Activated naive CD8-positive, alpha-beta T cell treated with anti-CD3 and anti-CD28 coated beads, Interleukin-2, amount 10 ng/mL, durations not matched to agents 7 days and 5 days (primary cell): ENCODE measurements at places on chromosomes 6 and 20. TPM values are rescaled to one million over a fixed set of nuclear protein-coding genes. Genes with fewer than 3 reads are reported as not detected.
A peak's percentile ranks its signal among the peaks of the same experiment; 100 is the strongest.

- H3K27me3 ChIP-seq: peaks cover 61% of the 10 kb centered on the region
- no peaks in the 10 kb centered on the region for H3K36me3 ChIP-seq
- no peak overlapping the region for H3K4me3 ChIP-seq
- H3K27ac ChIP-seq: no peak overlapping the region
Measured at GRCh38 chr6:160430203-160430602, 82.0 kb downstream of the SLC22A3 start.

DNA sequence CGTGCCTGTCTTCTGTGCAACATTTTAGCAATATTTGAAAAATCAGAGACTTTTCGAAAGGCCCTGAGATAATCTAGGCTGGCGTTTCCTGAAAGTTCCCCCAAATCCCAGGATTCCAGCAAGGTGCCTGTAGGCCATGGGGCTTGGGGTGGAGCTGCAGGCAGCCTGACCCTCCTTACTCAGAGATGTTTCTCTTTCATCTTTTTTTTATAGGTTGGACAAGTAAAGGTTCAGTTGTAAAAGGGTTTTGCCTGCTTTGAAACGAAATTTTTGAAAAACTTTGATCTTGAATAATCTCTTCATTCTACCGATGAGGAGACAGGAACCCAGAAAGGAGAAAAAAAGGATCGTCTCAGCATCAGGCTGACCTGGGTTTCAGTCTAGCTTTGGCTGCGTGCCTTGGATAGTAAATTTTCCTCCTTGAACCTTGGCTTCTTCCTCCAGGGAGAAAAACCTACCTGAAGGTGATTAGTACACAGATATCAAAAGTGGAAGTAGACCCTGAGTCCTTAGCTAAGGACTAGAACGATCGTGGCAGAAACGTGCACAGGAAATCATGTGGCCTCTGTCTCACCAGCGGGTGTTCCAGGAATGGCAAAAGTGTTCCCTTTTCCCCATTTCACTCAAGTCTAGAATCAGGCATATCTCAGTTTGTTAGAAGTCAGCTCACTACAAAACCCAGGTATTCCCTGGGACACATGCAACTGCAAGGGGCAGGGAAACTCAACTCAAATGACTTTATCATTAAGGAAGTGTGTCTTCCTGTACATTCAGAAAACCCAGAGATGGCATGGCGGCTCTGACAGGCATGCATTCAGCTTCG lies 128.2 kb upstream of the PTPN1 start:
- no peaks in the 10 kb centered on the region for H3K27me3 ChIP-seq
- DNase-seq: no peak
- H3K4me1 ChIP-seq: peaks cover 60% of the 10 kb centered on the region
- H3K36me3 ChIP-seq: peaks cover 3% of the 10 kb centered on the region
- peak overlapping the region; percentile 90 for H3K27ac ChIP-seq

DNA sequence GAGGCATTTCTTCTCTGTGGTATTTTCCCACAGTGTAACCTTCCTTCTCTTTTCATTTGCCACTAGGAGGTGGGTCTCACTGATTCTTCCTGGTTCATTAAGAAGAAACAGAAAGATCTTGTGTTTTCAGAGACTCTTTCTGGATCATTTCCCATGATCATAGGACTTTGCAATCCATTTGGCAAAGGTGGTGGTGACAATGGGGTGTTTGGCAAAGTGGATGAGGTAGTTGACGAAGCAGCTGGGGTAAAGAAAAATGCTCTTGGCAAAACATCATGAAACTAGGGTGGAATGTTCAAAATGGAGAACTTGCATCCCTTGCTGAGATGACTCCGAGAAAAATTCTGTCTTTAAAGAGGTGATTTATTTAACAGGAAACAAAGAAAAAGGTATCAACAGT lies 50.6 kb downstream of the TRAF3IP2 start:
- no peak overlapping the region for H3K4me3 ChIP-seq
- peaks cover 15% of the 10 kb centered on the region for H3K4me1 ChIP-seq
- DNase-seq: no peak
- peak overlapping the region; percentile 20 for H3K27ac ChIP-seq
- H3K36me3 ChIP-seq: peaks cover 23% of the 10 kb centered on the region
- H3K27me3 ChIP-seq: no peaks in the 10 kb centered on the region

DNA sequence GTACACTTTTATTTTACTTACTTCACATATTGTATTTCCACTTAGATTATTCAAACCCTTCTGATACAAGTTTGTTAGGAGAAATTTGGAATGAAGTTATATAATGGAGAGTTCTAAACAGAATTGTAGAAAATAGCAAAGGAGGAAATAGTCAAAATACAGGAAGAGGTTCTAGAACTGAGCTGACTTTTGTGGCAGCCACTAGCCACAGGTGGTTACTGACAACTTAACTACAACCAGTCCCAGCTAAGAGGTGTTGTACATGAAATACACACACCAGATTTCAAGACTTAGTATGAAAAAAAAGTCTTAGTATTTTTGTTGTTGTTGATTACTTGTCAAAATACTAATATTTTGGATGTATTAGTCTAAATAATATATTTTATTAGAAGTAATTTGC lies 727.4 kb upstream of the CITED2 start:
- H3K27me3 ChIP-seq: no peaks in the 10 kb centered on the region
- H3K4me3 ChIP-seq: no peak overlapping the region
- peak overlapping the region; percentile 22 for H3K27ac ChIP-seq
- peaks cover 4% of the 10 kb centered on the region for H3K4me1 ChIP-seq
- DNase-seq: no peak

DNA sequence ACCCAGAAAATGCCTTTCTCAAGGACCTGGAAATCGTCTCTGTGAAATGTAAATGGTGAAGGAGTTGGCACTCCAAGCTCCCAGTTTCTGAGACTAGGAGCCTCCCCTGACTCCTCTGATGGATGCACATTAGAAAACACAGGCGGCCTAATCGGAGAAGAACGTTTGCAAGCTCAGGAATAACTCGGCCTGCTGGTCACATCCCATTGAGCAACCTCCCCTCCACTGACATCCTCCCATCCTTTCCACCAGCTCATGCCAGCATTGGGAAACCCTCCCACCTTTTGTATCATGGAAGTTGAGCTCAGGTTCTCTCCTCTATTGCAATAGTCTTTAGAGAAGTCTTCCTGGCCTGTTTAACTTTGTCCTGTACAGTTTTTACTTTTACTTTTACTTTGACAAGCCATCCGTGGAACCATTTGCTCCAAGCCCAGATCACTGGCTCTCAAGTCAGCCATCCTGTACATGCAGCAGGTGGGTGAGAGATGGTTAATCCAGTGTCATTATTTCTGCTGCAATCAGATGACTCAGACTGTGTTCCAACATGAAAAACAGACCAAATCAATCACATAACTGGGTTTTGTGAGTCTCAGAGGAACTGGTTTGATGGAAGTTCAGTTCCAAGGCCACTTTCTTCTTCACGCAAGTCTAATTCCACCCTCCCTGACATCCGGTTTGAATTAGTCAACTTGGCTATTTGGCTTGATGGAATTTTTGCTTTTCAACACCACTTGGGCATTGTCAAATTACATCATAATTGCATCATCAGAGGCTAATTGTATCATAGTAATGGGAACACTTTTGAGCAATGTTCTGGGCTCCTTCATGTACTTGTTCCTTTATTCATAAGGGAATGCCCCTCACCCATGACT lies 619.4 kb upstream of the CDH4 start:
- no peaks in the 10 kb centered on the region for H3K36me3 ChIP-seq
- no peak for DNase-seq
- no peak overlapping the region for H3K27ac ChIP-seq
- no peaks in the 10 kb centered on the region for H3K27me3 ChIP-seq

DNA sequence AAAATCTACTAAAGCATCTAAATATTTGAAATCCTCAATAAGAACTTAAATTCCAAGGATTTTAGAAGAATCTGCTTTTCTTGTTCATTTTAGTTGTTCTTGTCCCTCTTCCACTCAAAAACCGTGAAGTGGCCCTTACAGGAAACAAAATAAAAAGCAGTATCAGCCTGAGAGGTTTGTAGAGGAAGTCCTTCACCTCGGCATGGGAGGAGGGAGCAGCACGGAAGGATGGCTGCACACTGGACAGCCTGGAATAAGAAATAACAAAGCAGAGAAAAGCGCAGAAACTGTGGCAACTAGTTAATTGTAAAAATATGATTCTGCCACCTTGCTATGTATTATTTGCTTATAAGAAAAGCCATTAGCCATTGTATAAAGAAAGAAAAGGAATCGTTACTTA lies 46.1 kb downstream of the RALGAPA2 start:
- H3K4me1 ChIP-seq: peaks cover 17% of the 10 kb centered on the region
- no peak overlapping the region for H3K4me3 ChIP-seq
- DNase-seq: no peak

DNA sequence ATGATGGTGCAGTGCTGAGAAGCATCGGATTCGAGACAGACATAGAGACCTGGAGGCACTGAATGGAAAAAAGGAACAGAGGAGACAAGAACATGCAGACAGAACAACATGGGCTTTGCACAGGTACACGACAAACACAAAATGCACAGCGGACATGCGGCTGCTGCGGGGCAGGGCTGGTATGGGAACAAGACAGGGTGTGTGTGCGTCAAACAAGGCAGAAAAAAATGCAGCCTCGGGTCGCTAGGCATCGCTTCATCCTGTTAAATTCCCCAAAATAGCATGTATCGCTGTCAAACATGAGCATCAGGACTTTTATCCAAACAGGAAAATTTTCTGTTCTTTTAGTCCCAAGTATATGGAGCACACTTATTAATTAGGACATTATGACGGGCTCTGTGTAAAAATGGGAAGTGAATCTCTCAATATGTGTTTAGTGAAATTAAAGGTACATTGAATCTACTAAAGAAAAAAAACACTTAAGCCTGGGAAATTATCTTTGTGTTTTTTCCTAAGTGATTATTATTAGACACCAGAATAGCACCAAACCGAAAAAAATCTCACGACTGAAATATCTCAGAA lies 36.1 kb upstream of the TBXT start:
- H3K27ac ChIP-seq: no peak overlapping the region
- no peak overlapping the region for H3K4me3 ChIP-seq
- no peak for DNase-seq
- H3K27me3 ChIP-seq: peaks cover 24% of the 10 kb centered on the region

- H3K36me3 ChIP-seq: no peaks in the 10 kb centered on the region
- H3K27me3 ChIP-seq: no peaks in the 10 kb centered on the region
- peaks cover 4% of the 10 kb centered on the region for H3K4me1 ChIP-seq
- no peak overlapping the region for H3K27ac ChIP-seq
- no peak for DNase-seq
Measured at GRCh38 chr6:53408826-53409225, 60.1 kb upstream of the ELOVL5 start.

The APCDD1L gene
- not detected for total RNA-seq

DNA sequence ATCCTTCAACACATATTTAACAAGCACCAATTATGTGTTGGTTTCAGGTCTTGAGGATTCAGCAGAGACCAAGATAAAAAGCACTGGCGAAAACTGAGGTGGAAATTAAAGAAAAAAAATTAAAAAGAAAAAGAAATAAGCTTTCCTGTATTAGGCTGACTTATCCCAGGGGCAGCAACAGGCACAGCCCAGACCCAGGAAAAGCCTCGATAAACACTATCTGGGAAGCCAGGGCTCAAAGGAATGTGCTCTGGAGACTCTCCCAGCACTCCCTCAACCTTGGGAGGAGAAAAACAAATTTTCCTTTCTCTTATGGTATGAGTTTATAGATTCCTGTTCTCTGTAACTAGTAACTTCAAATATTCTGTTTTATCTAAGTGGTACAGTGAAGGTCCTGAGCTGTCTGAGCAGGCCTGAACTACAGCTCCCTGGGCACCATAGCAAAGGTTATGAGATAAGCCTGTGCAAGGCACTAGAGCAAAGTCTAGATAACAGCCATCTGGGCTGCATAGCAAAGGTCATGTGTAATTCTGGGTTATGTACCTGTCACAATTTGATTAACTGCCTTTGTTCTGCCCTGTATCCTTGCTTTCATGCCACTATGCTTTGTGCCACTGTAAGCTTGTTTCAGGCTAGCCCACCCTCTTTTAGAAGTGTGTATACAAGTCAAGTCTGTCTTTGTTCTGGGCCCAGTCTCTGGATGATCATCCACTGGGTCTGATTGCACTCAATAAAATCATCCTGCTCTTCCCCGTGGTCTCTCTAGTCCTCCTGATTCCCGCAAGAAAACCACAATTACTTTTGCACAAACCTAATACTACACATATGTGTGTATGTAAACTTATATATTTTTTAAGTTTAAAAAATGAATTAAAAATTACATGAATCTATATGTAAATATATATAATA lies 54.0 kb downstream of the IL22RA2 start:
- no peak for DNase-seq
- H3K27me3 ChIP-seq: peaks cover 2% of the 10 kb centered on the region
- H3K36me3 ChIP-seq: peaks cover 3% of the 10 kb centered on the region
- H3K4me3 ChIP-seq: no peak overlapping the region
- peaks cover 3% of the 10 kb centered on the region for H3K4me1 ChIP-seq

- H3K36me3 ChIP-seq: peaks cover 2% of the 10 kb centered on the region
- H3K4me1 ChIP-seq: peaks cover 51% of the 10 kb centered on the region
- DNase-seq: no peak
Measured at GRCh38 chr6:159097256-159097655, 52.5 kb upstream of the TAGAP start.

DNA sequence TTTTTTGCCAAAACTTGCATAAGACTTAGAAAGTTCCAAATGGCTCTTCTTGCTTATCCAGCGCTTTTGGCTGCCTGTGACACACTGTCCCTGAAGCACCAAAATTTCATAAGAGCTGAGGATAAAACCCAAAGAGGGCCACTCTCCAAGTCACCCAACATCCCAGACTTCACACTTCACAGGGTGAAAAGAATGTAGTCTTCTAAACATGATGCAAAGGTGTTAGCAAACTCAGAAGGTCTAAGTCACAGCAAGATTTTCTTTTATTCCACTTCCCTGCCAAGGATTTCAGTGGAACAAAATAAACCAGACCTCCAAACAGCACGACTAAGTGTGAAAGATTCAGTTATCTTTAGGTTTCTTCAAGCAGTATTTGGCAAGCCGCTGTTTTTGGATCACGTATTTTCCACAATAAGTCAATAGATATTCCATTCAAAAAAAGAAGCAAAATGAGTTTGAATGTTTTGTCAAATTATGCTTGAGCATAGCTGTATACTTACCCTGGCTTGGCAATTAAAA lies 44.6 kb upstream of the CD93 start:
- DNase-seq: no peak
- no peaks in the 10 kb centered on the region for H3K36me3 ChIP-seq
- H3K27ac ChIP-seq: no peak overlapping the region
- H3K27me3 ChIP-seq: peaks cover 2% of the 10 kb centered on the region
- H3K4me1 ChIP-seq: peaks cover 2% of the 10 kb centered on the region

The FOXQ1 gene
- total RNA-seq: not detected

The SLC17A3 gene
- 0.28 TPM for total RNA-seq
